ENCODE measurements at places on chromosomes 2 and 18. TPM values are rescaled to one million over a fixed set of nuclear protein-coding genes. Genes with fewer than 3 reads are reported as not detected.

Gene NR4A2
- 2.0 TPM for total RNA-seq

Gene FLACC1
- total RNA-seq = 2.8 TPM

DNA sequence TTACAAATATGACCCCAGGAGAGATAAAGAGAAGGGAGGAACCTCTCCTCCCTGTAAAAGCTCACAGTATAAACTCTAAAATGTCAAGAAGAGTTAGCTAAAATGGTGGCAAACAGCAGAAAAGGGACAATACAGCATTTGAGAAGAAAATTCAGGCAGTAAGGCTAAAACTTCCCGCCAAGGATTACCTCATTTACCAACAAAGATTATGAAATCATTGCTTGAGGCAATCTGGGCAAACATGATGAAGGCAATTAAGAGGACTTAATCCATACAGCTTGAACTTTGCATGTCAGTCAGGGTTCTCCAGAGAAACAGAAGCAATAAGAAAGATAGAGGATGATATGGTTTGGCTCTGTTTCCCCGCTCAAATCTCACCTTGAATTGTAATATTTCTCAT is 81.4 kb downstream of the CMPK2 start:
- no peak for DNase-seq

- DNase-seq = no peak
These were observed 537.3 kb downstream of the ERBB4 start for GRCh38 chr2:212001325-212001724.

DNA sequence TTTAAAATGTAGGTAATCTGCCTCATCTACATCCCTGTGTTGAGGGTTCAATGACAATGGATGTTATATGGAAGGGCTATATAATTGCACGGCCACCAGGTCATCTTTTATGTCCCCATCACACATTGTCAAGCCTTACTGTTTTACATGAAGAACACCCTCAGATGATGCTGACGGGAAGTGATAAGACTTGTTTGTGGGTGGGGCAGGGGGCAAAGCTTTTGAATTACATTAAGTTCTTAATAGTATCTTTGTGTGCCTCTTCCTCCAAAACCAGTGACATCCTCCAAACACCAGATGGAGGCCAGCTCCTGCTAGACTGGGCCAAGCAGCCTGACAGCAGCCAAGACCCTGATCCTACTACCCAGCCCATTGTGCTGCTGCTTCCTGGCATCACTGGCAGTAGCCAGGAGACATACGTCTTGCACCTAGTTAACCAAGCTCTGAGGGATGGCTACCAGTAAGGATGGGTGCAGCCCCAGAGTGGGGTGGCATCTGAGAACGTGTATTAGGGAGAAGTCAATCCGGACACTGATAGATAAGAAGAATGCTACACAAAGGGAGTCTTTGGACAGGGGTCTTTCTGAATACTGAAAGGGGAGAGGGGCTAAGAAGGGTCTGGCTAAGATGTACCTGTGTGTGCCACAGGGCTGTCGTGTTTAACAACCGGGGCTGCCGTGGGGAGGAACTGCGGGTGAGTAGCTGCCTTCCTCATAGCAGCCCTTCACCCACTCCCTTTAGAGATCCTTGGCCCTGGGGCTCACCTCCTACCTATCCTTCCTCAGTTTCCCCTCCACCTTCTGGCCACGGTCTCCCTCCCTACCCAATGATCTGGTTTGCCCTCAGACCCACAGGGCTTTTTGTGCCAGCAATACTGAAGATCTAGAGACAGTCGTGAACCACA is 5.3 kb downstream of the ABHD1 start:
- no peak for DNase-seq
